ENCODE measurements at places on chromosomes 7 and 10.

GRCh38 chr10:72024596-72024995 is 60.4 kb downstream of the CHST3 start:
- no peak for DNase-seq

GRCh38 chr7:19442016-19442785 is 266.6 kb downstream of the POLR1F start:
- DNase-seq: no peak

DNA sequence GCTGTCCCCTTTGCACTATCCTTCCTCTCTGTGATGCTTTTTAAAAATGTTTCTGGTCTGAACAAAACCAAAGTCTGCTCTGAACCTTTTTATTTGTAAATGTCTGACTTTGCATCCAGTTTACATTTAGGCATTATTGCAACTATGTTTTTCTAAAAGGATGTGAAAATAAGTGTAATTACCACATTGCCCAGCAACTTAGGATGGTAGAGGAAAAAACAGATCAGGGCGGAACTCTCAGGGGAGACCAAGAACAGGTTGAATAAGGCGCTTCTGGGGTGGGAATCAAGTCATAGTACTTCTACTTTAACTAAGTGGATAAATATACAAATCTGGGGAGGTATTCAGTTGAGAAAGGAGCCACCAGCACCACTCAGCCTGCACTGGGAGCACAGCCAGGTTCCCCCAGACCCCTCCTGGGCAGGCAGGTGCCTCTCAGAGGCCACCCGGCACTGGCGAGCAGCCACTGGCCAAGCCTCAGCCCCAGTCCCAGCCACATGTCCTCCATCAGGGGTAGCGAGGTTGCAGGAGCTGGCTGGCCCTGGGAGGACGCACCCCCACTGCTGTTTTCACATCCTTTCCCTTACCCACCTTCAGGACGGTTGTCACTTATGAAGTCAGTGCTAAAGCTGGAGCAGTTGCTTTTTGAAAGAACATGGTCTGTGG is 11.4 kb upstream of the CSGALNACT2 start:
- DNase-seq: no peak

DNA sequence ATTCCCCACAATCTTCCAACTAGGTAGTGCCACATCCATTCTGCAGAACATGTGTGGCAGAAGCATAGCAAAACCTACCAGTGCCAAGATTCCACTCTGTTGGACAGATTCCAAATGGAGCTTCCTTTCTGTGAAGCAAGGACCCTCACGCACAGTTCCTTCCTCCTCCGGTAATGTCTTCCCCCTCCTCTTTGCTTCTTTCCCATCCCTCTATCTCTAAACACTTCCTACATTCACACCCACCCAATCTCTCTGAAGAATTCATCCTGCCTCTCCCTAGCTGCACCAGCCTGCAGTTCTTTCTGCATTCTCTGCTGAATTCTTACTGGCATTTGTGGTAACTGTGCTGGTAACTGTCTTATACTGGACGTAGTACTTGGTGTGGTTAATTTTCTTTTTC is 124.9 kb downstream of the RNLS start:
- no peak for DNase-seq

- DNase-seq: no peak
Measured at GRCh38 chr10:116098411-116099022, 174.5 kb downstream of the GFRA1 start.

- DNase-seq: no peak
Measured at GRCh38 chr7:119969054-119969453, 303.9 kb upstream of the KCND2 start.

Data from HuH-7.5 (cell line).